ENCODE measurements at places on chromosomes 13 and 19.

DNA sequence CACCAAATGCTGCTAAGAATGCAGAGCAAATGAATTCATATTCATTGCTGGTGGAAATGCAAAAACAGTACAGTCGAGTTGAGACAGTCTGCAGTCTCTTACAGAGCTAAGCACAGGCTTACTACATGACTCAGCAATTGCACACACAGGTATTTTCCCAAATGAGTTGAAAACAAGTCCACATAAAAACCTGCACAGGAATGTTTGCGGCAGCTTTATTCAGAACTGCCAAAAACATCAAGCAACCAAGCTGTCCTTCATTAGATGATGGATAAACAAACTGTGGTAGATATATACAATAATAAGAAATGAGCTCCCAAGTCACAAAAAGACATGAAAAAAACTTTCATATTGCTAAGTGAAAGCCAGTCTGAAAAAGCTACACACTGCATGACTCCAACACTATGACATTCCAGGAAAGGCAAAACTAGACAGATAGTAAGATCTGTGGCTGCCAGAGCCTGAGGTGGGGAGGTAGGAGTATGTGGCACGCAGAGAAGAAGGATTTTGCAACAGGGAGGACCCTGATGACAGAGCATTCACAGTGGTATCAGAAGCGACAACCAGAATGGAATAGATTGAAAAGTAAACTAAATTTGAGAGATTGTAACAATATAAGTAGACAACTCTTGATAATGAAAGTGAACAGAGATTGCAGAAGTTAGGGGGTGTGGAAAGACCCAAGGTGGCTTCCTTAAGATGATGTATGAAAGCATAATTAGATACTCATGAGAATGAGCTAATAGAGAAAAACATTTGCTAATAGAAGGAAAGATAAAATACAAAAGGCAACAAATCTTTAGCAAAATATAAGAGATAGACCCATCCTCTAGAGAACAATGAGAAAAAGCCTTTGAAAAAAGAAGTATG is 52.7 kb downstream of the TSC22D1 start:
- no peak for DNase-seq

DNA sequence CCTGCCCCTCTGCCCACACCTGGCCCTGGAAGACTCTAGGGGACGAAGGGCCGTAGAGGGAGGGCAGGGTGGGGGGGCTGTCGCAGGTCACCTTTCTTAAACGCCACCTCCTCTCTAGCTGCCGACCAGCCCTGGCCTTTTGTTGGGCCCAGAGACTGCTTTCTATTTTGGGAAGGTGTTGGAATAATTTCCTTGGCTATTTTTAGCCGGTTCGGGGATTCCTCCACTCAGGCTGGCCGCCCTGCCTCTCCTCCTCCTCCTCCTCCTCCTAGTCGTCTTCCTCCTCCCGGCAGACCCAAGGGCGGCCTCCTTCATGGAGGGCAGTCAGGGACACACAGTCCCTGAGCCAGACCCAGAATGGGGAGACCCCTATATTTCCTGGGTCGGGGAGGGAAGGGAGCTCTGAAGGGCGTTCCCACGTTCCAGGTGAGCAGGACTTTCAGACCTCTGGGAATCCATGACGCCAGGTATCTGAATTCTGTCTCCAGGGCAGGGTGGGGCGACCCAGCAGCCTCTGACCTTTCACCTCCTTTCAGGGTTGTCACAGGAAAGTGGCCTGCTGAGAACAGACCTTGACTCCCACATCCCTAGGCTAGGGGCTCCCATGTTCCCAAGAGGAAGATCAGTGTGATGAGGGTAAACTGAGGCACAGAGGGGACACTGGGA is 19.9 kb downstream of the GADD45B start:
- DNase-seq: no peak

DNA sequence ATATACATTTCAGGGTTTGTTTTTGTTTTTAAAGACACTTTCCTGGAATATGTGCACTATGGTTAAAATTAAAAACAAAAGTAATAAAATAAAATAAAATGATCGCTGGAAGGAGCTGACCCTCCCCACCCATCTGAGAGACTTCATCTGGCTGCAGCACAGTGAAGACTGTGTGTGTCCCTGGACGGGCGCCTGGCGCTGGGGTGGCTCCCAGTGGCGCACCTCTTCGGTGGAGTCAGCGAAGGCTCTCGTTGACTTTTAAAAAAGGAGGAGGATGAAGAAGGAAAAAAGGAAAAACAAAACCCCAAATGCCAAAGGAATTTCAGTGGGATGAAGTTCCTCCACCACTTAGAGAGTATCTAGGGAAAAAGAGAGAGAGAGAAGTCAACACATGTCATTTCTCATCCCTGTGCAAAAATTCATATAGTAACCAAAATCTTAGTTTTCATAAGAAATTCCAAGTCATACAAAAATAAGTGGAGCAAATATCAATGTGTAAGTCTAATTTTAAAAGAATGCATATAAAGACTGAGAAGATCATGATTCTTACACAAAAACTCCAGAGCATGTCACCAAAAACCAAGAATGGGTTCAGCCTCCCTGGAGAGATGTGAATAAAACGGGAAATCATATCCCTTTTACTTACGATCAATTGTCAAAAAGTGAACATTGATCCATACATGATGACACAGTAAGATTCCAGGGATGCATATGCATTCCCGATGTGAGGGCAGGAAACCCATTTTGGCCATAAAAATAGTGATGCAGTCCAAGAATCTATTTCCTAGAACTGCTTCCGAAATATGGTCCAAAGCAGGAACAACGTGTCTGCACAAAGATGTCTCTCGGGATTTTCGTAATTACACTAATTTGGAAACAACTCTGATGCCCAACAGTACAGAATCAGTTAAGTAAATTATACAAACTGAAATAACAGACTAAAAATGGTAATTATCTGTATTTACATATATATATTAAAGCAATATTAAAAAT is 123.8 kb downstream of the STK24 start:
- DNase-seq: no peak

DNA sequence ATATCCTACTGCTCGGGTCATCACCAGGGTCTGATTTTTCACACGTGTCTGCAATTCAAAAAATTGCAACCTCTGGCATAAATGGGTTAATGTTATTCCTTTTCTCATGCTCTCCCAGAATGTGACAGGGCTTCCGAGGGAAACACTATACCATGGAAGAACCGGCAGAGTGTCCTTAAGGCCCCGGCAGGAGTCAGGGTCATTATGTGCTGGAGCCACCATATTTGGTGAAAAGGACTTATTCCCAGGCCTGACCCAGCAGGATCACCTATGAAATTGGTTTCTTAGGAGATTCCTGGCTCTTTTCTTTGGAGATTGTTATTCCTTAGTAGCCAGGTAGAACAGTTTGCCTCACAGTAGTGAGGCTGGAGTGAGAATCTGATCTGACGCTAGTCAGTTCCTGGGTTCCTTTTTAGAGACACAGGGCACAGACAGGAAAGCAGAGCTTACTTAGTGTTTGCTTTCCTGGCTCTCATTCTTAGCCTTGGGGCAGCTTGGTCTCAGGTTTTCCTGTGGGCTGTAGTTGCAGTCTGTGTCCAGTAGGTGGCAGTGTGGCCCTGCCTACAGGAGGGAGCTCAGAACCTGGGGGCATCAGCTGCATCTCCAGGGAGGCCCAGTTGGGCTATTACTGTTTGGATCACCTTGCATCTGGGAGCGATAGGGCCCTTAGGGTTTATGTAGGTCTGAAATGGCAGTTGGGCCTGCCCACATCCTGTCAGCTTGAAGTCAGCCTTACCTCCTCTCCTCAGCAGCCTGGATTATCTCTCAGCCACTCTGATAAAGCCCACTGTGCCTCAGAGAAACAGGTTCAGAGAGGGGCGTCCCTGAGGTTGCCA is 12.4 kb downstream of the SNRNP70 start:
- peak; percentile 56 for DNase-seq

GRCh38 chr13:46893798-46894560 is 2.9 kb downstream of the HTR2A start:
- peak; percentile 6 for DNase-seq

GRCh38 chr13:41384749-41385503 is 72.4 kb upstream of the RGCC start:
- DNase-seq: no peak

DNA sequence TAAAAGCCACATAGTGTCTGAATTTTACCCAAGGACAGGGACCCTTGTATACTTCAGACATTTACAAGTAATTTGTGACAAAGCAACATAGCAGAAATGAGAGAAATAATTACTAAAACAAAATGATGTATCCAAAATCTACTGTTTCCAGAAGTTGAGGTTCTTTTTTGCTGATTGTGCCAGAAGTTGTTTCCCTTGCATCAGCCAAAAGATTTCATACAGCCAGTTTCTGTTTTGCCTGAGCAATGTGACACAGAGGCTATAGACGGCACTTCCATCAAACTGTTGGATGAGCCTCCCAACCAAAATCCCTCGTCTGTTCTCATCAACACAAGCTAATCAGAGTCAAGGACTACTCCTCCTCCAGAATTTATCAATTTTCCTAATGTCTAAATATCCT is 913.2 kb upstream of the GPC6 start:
- no peak for DNase-seq

DNA sequence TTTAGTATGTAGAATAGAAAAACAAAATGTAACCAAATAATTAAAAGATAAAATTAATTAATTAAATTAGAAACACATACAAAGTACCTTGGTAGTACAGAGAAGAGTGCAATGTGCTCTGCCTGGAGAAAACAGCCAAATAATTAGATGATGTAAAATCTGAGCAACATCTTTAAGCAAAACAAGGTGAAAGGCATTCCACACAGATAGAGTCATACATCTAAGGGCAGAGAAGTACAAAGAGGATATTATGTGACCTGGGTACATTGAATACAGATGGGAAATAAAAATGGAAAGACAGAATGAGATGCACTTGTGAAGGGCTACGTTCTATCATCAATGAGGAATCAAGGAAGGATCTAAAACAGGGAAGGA is 25.2 kb upstream of the FNDC3A start:
- no peak for DNase-seq

- DNase-seq: no peak
Observed at GRCh38 chr13:112102243-112102642, 35.3 kb downstream of the SOX1 start.

GRCh38 chr19:51342631-51343569 is 961 bp upstream of the VSIG10L start:
- no peak for DNase-seq

GRCh38 chr19:13757805-13758772 is 6.2 kb upstream of the MRI1 start:
- no peak for DNase-seq

DNA sequence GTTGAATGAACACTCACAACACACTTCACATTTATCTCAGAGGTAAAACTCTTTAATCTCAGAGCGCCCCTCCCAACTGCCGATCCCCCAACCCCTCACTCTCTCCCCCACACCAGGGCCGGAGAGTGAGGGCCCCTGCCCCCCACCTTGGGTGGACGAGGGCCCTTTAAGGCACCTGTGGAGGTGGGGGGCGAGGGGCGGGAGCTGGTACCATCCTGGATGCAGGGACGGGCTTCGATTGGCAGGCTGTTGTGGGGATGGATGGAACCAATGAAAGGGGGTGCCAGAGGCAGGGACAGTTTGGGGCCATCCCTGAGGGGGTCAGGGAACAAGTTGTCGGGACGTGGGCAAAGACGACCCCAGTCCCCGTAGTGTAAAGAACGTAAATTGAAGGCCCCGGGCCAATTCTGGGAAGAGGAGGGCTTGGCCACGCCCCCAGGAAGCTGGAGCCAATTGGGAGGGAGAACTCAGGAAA is 1.7 kb upstream of the PNKP start:
- no peak for DNase-seq

DNA sequence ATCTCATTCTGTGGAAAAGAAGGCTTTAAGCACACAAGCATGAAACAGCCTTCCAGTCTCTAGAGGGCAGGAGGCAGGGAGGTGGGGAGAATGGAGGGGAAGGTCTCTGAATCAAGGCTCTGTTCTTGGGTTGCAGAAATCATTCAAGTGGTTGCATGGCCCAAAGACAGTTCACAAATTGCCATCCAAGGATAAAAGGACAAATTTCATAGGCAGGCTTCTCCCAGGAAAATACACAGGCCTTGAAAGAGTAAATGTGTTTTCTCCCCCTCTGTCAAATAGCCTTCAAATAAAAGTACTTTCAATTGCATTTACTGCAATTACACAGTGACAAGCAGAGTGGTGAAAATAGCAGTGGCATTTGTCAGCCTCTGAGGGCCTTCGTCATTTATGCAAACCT is 450.8 kb downstream of the DCT start:
- DNase-seq: no peak

DNA sequence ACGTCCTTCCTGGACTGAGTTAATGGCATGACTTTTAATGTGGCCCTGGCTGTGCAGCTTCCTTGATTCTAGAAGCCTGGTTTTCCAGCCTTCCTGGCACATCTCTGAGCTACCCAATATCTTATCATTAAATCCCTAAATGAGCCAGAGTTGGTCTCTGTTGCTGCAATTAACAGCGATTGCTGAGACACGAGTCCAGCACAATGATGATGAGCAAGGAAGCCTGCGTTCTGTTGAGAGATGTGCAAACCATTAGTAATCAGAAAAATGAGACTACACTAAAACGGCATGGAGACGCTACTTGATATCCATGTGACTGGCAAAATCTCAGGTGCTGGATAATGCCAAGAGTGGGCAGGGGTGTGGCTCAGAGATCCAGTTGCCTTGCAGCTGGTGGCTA is 26.2 kb downstream of the GPR42 start:
- no peak for DNase-seq

DNA sequence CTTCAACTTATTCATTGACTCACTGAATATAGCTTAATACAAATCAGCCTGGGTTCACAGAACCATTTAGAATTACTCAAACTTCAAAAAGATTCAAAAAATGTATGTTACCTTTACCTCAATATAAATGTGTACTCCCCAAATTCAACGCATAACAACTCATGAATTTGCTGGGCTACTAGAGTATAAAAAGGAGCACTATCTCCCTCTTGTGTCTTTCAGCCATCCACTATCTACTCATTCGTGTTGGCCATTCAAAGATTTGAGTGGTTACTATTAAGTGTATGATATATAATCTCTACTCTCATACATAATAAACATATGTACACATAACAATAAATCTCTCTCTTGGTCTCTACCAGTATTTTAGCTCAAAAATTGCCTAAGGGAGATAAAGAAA is 20.3 kb downstream of the INTS6 start:
- no peak for DNase-seq

GRCh38 chr19:42134535-42135070 is 2.4 kb upstream of the POU2F2 start:
- no peak for DNase-seq

- DNase-seq: no peak
Observed at GRCh38 chr13:50319635-50320255, 304.5 kb downstream of the KCNRG start.

GRCh38 chr13:76307142-76307541 is 579.1 kb downstream of the KCTD12 start:
- DNase-seq: no peak

- DNase-seq: no peak
Observed at GRCh38 chr13:22077205-22077683, 406.4 kb downstream of the FGF9 start.
